NCI-H226 (cell line): ENCODE measurements at places on chromosomes 2 and 18.

- no peak for DNase-seq
Observed at GRCh38 chr2:200077838-200078237, 122.5 kb downstream of the MAIP1 start.

DNA sequence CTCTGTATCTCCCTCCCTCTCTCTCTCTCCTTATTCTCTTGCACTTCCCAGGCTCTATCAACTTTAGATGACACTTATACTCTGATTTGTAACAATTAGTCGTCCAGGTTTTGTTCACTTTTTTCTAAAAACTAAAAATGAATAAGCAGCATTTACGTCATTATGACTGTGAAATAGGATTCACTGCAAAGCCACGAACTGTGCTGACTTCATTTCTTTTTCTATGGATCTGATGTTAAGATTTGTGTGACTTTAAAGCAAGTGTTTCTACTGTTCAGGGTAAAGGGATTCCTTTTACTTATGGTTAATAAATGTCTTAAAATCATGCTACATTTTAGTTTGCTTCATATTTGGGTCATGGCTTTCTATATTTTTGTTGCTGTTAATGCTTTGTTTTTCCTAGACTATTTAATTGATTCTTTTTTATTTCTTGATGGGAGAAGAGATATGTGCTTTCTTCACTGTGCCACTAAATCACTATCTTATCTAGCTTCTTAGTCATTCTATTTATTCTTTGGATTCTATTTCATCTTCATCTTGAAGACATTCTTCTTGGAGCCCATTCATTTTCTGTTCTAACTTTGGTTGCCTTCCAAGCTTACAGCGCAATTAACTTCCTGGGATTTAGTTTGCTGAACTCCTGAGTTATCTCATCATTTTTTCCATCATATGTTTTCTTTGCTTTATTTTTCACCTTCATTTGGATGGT is 480.4 kb upstream of the TRIB2 start:
- DNase-seq = peak; percentile 44

GRCh38 chr18:67639872-67640271 is 123.4 kb upstream of the DSEL start:
- DNase-seq = no peak

- DNase-seq = no peak
Observed at GRCh38 chr2:9793156-9793917, 49.9 kb upstream of the TAF1B start.

- DNase-seq = no peak
Observed at GRCh38 chr2:219302412-219302968, 6.7 kb downstream of the PTPRN start.

DNA sequence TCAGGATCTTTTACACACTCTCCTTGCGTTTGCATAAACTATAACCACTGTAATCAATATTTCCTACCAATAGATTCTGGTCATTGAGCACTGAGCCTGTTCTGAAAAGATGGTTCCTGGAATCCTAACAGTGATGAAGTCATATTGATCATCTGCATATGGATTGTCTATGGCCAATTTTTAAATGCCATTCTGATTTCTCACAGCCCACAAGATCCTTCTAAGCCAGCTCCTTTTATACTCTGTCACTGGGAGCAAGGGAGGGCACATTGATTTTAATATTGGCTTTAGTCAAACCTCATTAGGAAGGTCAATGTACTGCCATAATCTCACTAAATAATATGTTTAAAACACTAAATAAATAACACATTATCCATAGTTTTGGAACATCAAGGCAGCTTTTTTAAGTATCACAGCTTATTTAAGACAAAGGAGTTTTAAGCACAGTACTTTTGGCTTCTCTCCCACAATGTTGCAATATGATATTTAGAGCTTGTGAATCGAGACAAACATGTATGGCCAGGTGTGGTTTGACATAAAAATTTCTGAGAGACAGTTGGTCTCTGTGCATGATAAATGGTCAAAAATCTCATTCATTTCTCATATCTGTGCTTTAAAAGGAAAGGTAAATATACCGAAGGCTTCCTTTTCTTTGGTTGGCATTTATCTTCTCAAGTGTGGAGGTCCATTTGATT is 267.3 kb downstream of the MTX2 start:
- no peak for DNase-seq

- no peak for DNase-seq
Observed at GRCh38 chr2:198657512-198658121, 800.1 kb downstream of the SATB2 start.

- DNase-seq = no peak
Observed at GRCh38 chr2:221527776-221528309, 44.3 kb downstream of the EPHA4 start.

GRCh38 chr2:148957023-148957422 is 81.5 kb upstream of the LYPD6B start:
- DNase-seq = no peak
